ENCODE measurements at places on chromosomes 3 and 15.

GRCh38 chr3:14304101-14305045 lies 98.0 kb upstream of the SLC6A6 start:
- DNase-seq: no peak

DNA sequence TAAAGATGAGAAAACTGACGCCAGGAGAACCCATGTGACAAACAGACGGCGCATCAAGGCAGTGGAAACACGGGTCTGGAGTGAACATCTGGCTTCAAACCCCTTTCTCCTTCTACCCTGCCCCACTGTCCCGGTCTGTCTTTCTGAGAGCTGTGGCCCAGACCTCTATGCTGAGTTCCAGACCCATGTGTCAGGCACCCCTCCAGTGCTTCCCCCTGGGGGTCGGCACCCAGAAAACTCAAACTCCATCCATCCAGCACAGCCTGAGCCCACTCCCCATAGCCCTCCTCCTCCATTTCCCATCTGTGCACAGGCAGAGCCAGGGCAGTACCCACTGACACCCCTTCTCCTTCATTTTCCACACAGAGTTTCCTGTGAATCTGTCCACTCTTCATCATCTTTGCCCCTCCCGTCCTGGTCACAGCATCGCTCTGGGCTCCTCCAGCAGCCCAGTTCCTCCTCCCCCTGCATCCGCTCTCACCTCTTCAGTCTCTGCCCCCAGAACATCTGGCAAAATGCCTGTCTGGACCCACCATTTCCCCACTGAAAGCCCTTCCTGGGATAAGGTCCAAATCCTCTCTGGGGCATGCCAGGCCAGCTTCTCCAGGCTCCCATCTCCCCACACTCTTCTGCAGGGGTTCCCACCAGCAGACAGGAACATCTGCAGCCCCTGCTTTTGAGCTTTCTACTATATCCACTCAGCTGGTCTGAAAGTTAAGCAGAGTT lies 2.9 kb downstream of the FAM240A start:
- no peak for DNase-seq

- no peak for DNase-seq
These were observed 43.3 kb upstream of the CCDC174 start for GRCh38 chr3:14608298-14608697.

DNA sequence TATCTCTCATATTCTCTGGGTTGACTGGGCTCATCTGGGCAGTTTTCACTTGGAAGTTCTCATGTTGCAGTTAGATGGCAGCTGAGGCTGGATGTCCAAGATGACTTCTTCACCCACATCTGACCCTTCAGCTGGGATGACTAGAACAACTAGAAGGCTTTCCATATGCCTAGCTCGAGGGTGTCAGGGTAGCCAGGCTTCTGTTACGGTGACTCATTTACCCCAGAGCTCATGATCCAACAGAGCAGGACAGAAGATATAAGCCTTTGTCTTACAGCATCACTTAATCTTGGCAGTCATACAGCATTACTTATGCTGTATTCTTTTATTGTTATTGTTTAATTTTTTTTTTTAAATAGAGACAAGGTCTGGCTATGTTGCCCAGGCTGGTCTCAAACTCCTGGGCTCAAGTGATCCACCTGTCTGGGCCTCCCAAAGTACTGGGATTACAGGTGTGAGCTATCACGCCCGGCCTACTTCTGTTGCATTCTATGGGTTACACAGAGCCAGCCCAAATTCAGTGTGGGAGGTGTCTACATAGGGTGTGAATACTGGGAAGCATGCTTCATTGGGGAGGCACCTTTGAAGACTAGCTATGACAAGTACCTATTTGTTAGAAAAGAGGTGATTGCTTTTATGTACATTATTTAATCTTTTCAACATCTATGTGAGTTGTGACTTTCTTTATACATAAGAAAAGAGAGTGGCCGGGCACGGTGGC lies 10.7 kb downstream of the HMCES start:
- DNase-seq: no peak

- no peak for DNase-seq
These were observed 99.3 kb upstream of the RAD18 start for GRCh38 chr3:9062570-9062969.

DNA sequence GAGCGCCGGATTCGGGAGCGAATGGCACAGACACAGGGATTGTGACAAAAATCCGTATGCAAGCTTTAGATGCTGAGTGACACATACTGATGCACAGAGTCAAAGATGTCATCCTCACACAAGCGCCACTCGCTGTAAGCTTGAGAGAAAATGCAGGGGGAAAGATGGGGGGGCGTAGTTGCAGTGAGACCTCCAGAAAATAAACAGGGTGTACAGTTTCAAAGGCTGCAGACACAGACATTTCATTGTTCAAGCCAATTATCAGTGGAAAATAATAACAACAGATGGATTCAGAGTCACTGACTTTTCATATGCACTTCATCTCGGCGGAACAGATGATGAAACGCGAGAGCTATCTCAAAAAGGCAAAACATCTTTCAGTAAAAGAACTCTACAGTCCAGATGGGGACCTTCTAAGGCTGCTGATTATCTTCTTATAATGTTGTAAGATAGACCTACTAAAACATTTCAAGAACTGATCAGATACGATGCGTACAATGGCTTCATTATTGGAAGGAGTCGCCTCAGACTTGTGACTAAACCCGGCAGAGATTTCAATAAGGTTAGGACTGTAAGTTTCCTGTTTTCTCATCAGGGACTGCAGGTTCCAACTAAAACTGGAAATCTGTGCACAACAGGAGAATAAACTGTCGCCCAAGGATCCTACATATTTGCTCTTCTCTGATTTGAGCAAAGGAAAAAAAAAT lies 275.4 kb downstream of the FOXP1 start:
- no peak for DNase-seq

DNA sequence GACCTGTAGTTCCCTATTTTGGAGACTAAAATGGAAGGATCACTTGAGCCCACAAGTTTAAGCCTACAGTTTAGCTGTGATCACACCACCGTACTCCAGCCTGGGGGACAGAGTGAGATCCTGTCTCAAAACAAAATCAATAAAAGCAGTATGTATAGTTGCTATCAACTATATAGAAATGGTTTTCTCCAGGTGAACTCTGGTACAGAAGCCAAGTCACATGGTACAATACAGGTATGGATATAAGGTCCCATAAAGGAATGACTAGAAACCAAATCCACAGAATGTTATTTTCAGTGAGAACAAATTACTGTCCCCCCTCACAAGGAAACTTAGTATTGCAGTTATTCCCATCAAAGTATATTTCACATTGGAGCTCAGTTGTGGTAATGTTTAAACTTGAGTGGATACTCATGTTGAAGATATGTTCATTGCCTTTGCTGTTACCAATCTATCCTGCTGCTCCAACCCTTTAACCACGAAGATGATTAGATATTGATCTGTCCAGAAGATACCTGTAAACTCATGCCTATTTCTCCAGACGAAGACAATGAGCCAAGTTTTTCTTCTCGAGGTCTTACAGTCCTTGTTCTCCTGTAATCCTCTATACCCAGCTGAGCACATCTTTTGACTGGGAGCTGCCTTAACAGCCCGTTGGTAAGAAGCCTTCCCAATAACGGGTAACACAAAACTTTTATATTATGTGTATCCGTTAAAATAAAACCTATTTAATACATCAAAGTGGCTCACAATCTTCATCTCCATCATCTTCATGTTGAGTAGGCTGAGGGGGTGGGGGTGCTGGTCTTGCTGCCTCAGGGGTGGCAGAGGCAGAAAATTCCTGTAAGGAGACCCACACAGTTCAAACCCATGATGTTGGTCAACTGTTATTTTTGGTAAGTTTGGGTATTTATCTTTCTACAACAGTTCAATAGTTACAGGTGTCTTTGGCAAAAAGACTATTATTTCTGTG lies 24.6 kb downstream of the TRA2B start:
- no peak for DNase-seq

DNA sequence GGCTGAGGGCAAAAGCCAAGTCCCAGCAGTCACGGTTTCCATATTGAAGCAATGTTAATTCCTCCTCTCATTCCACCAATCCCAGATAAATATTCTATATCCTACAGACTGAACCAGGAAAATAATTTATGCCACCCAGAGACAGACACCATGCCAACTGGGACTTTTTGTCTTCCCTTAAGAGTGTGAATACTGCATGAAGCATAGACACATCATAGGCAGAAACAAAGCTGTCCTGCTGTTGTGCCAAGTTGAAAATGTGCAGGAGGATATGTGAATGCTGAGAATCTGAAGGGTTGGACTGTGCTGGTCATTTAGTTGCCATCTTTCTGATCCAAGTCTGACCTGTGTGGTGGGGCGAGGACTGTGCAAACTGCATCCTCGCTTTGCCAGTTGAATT lies 37.7 kb downstream of the RFTN1 start:
- DNase-seq: no peak

- no peak for DNase-seq
These were observed 100.1 kb upstream of the PROK2 start for GRCh38 chr3:71885006-71885405.

- DNase-seq: no peak
These were observed 102.9 kb downstream of the LRRC49 start for GRCh38 chr15:70995383-70995970.

DNA sequence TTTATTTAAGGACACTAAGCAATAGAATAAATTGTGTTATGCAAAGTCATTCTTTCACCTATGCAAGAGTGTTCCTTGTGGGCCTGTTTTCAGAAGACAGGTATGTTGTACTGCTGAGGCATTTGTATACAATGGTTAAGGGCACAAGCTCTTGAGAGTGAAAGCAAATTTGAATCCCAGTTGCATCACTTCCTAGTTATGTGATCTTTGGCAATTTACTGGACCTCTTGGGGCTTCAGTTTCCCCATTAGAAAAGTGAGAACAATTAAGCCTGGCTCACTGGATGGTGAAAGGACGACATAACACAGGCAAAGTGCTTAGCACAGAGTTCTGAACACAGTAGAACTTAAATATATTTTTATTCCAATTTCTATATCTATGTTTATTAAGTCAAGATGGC lies 117.4 kb downstream of the EFHB start:
- no peak for DNase-seq

DNA sequence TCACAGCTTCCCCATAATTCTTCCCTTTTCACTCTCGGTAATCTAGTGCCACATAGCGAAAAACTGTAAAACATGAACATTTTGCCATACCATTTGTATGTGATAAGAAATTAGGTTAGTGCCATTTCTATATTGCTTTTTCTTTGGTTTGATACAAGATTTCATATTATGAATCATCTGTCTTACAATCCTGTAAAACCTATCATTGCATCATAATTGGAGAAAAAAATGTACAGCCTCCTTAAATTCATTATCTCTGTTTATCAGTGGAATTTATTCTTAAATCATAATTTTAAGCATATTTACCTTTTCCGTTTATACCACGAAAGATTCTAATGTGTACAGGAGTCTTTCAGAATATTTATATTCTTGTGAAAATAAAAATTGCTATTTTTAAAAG lies 23.8 kb downstream of the SEC62 start:
- no peak for DNase-seq

DNA sequence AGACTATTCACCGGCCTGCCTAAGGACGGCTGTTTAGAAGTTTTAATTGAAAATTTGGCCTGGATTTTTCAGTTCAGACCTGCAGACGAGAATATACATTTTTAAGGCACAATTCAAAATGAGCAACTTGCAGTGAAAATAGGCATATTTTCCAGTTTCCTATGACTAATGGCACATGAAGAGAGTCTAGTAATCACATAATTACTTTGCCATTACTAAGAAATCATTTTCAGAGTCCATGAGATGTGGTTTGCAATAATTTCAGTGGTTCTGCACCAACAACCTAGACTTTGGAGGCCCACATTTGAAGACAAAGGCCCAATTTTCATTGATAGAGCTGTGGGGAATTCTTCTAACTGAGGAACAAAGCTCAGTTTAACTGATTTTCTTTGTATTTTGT lies 205.3 kb downstream of the SOX2 start:
- no peak for DNase-seq

- no peak for DNase-seq
These were observed 15.0 kb downstream of the TAGLN3 start for GRCh38 chr3:112013784-112014143.

DNA sequence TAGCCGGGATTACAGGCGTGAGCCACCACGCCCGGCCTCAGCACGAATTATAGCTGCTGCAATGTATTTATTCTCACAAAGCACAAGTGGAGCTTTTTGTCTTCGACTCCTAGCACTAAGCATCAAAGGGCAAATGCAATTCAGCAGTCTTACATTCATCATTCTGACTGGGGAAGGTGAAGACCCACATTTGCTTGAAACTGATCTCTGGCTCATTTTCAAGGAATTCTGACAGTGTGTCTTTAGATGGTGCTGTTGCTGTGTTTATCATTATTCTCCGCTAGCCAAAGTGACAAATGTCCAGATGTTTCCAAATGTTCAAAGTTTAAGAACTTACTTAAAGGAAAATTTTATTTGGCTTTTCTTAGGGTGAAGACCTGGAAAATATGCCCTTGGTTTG lies 55.9 kb downstream of the SGO1 start:
- no peak for DNase-seq

GRCh38 chr3:55161231-55161630 lies 233.4 kb upstream of the LRTM1 start:
- DNase-seq: no peak

- no peak for DNase-seq
These were observed 13.1 kb upstream of the SAMMSON start for GRCh38 chr3:69986419-69986818.

GRCh38 chr3:197700095-197700494 lies 36.6 kb downstream of the RUBCN start:
- no peak for DNase-seq

- no peak for DNase-seq
These were observed 313.4 kb downstream of the BCHE start for GRCh38 chr3:165523801-165524200.

- DNase-seq: no peak
These were observed 65.2 kb upstream of the TRA2B start for GRCh38 chr3:186002884-186003472.

DNA sequence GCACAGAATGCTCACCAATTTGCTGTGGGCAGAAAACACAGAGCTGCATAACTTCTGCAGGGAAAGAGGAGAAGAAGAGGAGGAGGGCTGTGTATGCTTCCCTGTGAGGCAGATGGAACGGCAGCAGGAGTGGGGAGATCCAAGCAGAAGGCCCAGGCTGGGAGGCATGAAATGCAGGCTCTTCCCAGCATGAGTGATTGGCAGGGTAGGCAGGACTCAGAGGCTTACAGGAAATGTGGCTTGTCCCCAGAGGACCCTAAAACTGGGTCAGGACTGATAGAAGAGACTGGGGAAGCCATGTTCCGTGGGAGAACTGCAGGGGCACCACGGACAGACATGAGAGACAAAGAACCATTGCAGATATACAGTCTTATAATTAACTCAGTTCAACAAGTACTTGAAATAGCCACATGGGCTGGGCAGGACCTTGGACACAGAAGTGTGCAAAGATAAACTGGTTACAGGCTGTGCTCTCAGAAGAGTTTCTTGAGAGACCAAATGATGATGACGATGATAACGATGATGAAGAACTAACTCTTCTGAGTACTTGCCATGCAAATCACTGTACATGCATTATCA lies 286.9 kb downstream of the EPHB1 start:
- DNase-seq: no peak

- no peak for DNase-seq
These were observed 24.5 kb upstream of the TM4SF1 start for GRCh38 chr3:149401926-149402310.

- no peak for DNase-seq
These were observed 181.6 kb downstream of the CFAP20DC start for GRCh38 chr3:58868097-58868779.
